ENCODE measurements at places on chromosomes 16 and 17.
A peak's percentile ranks its signal among the peaks of the same experiment; 100 is the strongest.

DNA sequence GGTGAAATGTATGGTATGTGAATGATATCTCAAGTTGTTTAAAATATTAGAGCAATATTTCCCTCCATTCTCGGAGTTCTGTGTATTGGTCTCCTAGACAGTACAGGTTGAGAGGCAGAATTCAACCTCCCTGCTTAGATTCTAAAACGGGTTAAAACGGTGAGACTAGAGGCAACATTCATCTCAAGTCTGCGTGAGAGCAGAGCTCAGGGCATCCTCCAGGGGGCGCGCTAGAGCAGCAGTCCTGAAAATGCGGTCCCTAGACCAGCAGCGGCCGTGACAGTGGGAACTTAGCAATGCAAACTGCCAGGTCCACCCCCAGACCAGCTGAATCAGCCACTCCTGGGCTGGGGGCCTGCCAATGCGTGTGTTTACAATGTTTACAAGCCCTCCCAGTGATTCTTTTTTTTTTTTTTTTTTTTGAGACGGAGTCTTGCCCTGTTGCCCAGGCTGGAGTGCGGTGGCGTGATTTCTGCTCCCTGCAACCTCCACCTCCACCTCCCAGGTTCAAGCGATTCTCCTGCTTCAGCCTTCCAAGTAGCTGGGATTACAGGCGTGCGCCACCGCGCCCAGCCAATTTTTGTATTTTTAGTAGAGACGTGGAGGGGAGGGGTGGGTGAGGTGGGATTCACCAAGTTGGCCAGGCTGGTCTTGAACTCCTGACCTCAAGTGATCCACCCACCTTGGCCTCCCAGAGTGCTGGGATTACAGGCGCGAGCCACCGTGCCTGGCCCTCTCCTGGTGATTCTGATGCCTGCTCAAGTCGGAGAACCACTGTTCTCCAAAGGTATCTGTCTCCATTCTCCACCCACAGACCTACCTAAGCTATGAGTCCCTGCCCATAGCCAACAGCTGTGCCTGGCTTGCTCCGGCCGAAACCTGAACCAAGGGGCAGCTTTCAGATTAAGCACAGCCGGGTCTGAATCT lies 24.2 kb downstream of the KLHL36 start:
- peak; percentile 78 for DNase-seq

DNA sequence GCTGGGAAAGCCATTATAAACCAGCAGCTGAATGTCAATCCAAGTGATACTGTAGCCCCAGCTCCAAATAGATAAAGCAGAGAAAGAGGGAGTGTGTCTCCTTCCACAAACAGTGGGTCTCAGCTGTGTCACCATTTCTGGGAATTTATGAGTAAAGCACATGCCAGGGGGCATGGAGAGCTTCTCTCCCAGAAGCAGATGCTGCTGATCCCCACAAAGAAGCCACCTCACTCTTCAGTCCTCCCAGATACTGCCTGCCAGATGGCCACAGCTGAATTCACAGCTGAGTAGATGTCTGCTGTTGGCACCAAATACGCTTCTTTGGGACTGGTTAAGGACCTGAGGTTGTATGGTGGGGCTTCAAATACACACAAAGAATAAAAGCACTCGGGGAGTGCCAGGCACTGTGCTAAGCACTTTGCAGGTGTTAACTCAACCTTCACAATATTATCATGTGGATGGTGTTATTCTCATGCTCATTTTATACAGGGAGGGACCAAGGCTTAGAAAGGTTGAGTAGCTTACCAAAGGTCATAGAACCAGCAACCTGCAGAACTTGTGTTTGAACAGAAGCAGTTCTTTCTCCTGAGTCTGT lies 298.3 kb downstream of the CDH11 start:
- no peak for DNase-seq

GRCh38 chr16:81817789-81818567 lies 38.9 kb downstream of the PLCG2 start:
- no peak for DNase-seq

DNA sequence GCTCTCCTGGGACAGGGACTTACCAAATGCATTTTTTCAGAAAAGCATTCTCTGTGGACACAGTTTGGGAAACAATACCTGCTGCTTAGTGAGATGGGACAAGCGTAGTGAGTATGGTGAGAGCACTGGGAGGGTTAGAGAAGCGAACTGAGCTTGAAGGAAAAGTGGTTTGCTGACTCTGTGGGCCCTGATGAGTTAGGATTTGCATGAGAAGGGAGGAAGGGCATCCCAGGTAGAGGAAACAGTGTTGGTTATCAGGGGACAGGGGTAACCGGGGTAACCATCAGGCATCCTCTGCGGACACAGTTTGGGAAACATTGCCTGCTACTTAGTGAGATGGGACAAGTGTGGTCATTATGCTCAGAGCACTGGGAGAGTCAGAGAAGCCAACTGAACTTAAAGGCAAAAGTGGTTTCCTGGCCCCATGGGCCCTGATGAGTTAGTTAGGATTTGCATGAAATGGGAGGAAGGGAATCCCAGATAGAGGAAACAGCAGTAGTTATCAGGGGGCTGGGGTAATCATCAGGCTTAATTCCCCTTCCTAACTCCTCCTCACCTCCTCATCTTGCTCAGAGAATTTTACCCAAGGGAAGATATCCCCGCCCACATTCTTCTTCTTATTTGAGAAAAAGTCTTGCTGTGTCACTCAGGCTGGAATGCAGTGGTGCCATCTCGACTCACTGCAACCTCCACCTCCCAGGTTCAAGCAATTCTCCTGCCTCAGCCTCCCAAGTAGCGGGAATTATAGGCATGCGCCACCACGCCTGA lies 319.3 kb downstream of the RBFOX1 start:
- no peak for DNase-seq

DNA sequence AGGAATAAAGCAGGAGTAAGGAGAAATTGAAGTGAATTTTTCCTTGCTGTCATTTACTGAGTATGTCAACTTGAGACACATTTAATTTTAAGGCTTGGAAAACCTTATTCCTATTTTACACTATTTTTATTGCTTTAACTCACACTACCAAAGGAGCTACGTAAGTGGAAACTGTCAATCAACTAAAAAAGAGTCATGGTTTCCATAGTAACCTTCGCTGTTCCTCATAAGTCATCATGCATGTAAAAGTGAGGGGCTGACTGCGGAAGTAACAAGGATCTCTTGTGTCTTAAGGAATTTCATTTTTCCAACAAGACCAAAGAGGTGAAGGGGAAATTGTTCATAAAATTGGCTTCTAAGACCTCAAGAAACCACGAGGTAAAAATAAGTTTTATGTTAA lies 516.2 kb upstream of the CA10 start:
- no peak for DNase-seq

GRCh38 chr17:81196505-81197408 lies 26.0 kb downstream of the CEP131 start:
- DNase-seq: no peak

- DNase-seq: no peak
Observed at GRCh38 chr17:29359777-29360176, 30.4 kb upstream of the TAOK1 start.

All from NCI-H510A treated with DMSO at 0.1 percent for 48 hours (cell line).